Keratinocyte (primary cell): ENCODE measurements at places on chromosomes 13 and 19.

DNA sequence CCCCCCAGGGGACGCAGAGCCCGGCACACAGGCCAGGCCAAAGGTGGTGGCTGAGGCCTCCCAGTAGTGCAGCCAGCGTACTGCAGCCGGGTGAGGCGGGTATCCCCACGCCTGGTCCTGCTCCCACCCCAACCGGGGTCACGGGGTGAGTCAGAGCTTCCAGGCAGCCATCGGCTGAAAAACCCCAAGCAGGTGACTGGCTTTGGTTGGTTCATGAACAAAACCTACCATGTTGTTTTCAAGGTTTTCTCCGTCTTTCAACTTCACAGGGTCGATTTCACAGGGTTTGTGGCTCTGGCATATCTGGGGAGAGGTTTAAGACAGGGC is 42.1 kb upstream of the C13orf46 start:
- DNase-seq = no peak

DNA sequence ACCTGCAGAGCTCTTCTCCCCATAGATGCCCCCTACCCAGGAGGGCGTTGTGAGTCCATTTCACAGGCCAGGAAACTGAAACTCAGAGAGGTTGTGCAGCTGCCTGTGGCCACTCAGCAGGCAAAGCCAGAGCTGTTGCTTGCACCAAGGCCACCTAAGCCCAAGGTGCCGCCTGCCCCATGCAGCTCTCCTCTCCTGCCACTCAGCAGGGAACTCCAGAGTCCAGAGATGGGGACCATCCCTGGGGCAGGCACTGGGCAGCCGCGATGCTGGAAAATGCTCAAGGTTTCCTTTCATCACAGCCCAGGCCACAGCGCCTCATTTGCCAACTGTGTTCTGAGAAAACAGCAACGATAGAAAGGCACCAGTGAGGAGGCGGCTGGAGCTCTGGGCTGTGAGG is 41.0 kb upstream of the PEPD start:
- DNase-seq = no peak

- DNase-seq = no peak
These were observed 12.2 kb downstream of the FPR3 start for GRCh38 chr19:51807111-51807701.

- no peak for DNase-seq
These were observed 162.3 kb upstream of the TSC22D1 start for GRCh38 chr13:44738463-44738862.

- no peak for DNase-seq
These were observed 14.3 kb downstream of the IER2 start for GRCh38 chr19:13164343-13165161.
